ENCODE measurements at places on chromosomes 11 and 22. TPM values are rescaled to one million over a fixed set of nuclear protein-coding genes. Genes with fewer than 3 reads are reported as not detected.

GRCh38 chr11:1749395-1750351 is 722 bp downstream of the IFITM10 start:
- peak; percentile 86 for DNase-seq

DNA sequence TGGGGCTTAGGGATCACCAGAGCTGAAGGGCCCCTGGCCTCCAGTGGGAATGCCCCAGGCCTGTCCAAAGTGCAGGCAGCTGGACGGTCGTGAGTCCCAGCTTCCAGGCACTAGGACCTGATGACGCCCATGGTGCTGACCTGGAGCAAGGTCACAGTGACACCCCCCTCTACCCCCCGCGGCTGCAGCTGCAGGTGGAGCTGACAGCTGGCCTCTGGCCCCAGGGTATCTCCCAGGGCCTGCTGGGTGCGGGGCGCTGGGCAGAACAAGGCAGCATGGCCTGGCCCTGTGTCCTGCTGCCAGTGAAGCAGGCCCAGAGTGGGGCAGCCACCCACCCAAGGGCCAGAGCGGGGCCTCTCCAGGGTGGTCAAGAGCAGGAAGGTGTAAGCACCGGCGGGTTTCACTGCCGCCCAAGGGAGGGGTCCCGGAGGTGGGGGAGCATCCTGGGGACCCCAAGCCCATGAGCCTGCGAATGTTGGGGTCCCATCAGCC is 553 bp upstream of the TCIRG1 start:
- DNase-seq = no peak

DNA sequence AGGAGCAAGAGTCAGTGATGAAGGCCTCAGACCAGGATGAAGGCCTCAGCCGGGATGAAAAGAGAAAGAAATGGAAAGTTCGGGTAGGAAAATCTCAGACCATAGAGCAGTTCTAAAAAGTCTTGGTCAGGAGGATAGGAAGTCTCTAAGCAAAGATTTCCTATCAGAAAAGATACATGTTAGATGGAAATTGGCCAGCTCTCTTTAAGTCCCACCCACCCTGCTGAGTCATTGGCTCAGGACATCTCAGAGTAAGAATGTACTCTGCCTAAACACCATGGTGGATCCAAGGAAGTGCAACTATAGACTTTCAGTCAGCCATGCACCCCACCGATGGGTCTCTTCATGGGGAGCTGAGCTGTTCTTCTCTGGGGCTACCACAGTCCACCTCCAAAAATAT is 4.4 kb downstream of the OR8B3 start:
- DNase-seq = peak; percentile 34

GRCh38 chr11:135023499-135023898 is 611.5 kb upstream of the B3GAT1 start:
- DNase-seq = no peak

- no peak for DNase-seq
Measured at GRCh38 chr22:48870436-48870835, 957.2 kb downstream of the BRD1 start.

DNA sequence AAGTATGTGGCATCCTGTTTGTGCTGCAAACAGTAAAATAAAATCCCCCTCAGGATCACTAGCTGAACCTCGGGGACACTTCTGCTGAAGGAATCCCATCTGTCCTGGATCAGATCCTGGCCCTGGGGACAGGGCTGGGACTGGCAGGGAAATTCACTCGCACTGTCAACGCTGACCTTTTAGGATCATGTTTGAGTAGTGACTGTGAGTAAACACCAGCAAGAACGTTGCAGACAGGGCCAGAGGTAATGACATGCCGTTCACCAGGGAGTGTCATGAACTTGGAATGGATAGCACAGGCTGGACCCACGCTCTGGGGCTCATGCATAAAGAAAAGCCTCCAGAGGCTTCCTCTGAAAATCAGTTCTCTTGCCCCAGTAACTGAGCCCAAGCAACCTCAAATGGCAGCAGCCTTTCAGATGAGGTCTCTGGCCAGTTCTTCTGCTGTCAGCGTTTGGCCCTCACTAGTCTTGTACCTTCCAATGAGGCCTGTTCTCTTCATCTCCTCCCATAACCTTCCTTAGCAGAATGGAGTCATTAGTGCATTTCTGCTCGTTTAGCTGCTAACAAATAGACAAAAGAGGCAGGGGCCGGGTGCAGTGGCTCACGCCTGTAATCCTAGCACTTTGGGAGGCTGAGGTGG is 51.0 kb upstream of the BARX2 start:
- DNase-seq = peak; percentile 65

DNA sequence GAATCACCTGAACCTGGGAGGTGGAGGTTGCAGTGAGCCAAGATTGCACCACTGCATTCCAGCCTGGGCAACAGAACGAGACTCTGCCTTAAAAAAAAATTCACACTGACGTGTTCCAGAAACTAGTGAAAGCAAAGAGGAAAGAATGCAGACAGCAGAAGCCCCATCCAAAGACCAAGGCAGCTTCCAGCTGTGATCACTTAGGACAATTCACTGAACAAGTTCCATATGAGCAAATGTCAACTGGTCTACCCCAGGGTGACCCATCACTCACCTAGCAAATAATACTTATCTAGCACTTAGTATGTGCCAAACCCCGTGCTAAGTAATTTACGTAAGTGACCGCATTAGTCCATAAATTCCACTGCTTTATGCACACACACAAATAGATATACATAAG is 138.9 kb downstream of the LARGE1 start:
- DNase-seq = no peak

DNA sequence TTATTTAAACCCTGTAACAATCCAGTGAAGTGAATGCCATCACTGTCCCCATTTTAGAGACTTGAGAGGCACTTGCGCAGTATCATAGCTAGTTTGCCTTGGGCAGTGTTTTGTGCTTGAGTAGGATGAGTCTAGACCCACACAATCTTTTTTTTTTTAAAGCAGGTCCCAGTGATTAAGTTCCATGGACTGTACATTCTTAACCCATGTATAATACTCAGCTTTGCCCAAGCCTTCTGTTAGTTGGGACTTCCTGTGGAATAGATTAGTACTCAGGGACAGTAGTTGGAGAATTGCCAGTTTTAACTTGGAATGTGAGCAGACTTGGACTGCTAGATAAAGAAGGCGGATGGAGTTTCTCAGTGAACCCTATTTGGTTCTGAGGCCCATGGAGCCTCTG is 108.6 kb upstream of the RASSF10 start:
- DNase-seq = peak; percentile 93

GRCh38 chr11:72705442-72706365 is 31.5 kb upstream of the PDE2A start:
- no peak for DNase-seq

DNA sequence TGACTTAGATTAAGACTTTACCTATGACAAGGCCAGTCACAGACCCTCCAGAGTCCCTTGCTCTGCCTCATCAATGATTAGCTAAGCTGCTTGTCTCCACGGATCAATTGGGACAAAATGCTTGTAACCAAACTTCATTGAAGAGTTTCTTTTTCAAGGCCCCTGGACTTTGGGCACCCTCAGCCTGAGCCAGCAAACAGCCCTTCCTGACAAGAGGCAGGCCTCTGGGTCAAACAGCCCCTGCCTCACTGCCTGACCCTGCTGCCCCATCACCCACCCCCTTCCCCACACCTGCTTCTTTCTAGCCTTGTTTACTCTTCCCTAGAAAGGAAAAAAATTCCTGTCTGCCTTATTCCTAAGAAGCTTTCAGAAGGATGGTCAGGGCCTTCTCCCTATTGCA is 26.3 kb upstream of the CDON start:
- DNase-seq = no peak

DNA sequence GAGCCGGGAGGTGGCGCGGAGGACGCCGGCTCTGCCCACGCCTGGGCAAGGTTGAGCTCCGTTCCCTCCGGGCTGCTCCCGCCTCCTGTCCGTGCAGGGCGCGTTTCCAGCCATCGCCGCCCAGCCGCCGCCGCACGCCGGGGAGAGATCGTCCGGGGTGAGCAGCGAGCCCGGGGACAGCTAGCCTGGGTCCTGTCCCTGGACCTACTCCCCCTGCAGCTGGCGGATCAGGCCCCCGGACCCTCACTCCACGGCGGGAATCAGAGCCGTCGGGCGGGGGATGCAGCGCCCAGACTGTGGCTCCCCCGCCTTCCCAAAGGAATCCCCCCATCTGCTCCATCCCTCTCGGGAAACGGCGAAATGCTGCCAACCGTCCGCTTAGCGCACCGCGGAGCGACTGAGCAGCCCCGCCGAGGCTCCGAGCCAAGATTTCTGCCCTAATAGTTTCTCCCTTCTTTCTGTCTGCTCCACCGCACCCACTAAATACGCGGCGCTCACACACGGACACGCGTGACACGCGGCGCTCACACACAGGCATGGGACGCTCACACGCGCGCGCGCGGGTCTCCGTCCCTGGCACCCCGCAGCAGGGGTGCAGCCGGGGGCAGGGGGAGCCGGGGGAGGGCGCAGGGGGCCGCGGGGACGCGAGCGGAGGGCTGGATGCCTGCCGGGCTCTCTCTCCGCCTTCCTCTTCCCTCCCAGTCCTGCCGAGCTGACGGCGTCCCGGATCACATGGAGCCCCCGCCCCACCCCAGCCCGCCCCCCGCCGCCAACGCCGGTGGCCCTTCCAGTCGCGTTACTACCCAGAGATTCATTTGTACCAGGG is at the start of gene KCNJ5:
Gene KCNJ5 (plus strand): TSS at position 814 of the 826 bp plus-strand sequence. CDS start 19,918 bp downstream, outside the sequence.
- DNase-seq = no peak

DNA sequence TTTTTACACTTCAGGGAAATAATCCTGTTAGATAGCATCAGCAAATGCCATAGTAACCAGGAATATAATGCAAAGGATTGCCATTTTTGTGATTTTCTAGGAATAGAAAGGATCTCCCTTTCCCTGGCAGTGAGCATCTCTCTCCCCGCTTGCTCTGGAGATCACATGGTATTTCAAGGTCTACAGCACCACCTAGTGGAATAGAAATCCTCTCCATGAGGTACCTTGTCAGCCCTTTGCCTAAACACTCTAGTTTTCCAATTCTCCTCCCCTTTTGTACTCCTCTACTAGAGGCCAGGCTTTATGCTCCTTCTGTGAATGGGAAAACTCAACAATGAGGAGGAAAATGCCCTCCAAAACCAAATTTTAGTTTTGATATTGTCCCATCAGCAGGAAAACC is 78.4 kb downstream of the XRRA1 start:
- DNase-seq = peak; percentile 27

- no peak for DNase-seq
Measured at GRCh38 chr11:17713851-17714250, 5.5 kb upstream of the MYOD1 start.

DNA sequence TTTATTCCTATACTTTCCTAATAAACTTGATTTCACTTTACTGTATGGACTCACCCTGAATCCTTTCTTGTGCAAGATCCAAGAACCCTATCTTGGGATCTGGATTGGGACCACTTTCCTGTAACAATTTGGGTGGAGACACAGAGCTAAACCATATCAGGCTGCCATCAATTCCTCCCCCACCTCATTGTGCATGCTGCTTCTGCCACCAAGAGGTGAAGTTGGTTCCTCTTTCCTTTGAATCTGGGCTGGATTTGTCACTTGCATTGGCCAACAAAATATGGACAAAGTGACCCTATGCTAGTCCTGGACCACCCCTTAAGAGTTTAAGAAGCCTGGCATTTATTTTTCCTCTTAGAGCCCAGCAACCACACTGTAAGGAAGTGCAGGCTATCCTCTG is 39.4 kb upstream of the CEP295 start:
- DNase-seq = no peak

The RPLP2 gene
- total RNA-seq = 353 TPM

The ZFPL1 gene
- 52.4 TPM for total RNA-seq

The OR1S1 gene
- total RNA-seq = not detected
